ENCODE measurements at places on chromosomes 5 and 9.

GRCh38 chr9:91176426-91176825, 185.3 kb downstream of the AUH start:
- DNase-seq = no peak

- peak; percentile 96 for DNase-seq
Measured at GRCh38 chr9:37119907-37120842, at the start of gene ZCCHC7. ZCCHC7 (plus strand) TSS chr9:37120574.

DNA sequence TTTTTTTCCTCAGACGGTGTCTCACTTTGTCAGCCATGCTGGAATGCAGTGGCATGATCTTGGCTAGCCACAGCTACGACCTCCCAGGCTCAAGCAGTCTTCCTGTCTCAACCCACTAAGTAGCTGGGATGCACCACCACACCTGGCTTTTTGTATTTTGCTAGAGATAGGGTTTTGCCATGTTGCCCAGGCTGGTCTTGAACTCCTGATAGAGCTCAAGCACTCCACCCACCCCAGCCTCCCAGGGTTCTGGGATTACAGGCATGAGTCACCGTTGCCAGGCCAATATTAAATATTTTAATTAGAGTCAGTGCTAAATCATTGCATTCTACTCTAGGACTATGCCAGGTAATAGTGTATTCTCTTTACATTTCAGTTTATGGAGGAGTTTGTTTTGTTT, 41.5 kb downstream of the UBE2R2 start:
- DNase-seq = peak; percentile 22

DNA sequence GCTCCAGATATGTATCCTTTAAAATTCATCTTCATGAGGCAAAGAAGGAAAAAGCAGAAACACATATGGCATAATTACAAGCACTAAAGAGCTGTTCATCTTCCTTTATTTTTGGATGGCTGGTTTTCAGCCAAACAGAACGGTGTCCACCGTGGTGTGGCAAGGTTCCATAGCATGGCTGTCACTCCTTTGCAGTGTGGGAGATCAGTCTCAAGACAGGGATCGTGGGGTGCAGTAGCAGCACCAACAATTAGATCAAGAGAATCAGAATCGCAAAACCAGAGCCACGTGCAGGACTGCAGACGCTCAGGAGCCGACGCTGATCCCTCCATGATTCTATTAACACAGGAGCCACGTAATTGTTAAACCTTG, 79.5 kb downstream of the SEMA4D start:
- no peak for DNase-seq

DNA sequence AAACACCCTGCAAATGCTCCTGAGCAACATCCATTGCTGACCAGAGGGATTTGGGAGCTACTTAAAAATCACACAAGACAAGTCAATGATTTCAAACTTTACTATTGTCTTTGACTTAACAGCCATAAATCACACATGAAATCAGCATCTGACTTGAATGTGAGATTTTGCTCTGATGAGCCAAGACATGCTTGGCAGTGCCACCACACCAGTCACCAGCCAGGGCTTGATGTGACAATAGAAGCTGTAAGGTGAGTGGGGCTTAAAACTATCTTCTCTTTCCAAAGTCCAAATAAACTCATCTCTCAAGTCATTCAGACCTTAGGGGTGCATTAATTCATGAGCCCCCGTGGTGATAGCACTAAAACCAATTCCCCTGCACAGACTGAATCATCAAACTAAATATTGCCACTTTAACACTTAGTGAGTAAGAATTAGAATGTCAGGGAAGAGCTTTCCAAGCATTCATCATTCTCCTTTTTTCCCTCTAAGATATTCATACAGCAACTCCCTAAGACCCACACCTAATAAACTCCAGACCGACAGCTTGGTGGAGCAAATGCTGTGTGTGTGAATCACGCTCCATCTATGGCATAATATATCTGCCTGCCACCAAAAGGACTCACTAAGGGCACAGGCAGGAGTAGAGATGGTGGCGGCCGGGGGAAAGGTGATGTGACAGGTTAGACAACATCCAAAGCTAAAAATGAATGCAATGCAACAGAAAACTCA, 119.4 kb downstream of the SPOCK1 start:
- peak; percentile 35 for DNase-seq

DNA sequence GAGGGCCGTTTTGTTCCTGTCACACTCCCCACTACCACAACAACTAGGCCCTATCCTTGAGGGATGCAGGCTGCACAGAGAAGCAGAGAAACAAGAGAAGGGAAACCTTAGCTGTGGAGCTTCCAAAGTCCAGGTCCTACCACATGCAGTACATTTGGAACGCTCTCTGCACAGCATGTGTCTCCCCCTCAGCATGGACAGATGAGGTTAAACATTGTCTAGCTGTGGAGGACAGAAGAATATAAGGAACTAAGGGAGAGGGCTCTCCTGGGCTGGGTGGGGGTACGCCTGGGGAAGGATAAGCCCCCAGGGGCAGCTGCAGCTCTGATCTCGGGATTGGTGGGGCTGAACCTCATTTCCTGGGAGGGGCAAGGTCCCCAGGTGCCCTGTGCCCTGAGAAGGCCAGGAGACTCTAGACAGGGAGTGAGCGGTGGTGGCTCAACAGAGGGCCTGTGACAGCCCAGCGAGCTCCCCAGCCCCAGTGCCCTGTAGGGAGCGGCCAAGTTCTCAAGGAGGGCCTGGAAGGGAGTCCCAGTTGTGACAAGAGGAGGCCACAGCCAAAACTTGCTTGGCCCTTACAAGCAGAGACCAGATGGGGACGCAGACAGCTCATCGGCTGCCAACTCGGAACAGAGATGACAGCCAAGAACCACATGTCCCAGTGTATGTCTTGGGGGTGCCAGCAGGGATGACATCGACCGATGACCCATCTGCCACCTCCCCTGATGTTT, 30.1 kb downstream of the TSPAN17 start:
- no peak for DNase-seq

GRCh38 chr5:80607832-80608231, 37.8 kb upstream of the ANKRD34B start:
- DNase-seq = no peak

DNA sequence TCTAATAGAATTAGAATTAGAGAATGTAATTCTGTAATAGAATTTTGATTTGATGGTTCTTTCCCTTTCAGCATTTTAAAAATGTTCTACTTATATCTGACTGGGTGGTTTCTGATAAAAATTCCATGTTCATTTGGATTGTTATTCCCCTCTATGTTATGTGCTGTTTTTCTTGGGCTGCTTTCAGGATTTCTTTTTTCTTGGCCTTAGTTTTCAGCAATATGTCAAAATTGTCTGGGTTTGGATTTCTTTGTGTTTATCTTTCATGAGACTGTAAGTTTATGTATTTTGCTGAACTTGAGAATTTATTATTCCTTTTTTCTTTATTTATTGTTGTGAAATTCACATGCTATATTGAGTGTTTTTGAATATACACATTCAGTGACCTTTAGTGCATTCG, 189.1 kb downstream of the RANBP17 start:
- peak; percentile 18 for DNase-seq

DNA sequence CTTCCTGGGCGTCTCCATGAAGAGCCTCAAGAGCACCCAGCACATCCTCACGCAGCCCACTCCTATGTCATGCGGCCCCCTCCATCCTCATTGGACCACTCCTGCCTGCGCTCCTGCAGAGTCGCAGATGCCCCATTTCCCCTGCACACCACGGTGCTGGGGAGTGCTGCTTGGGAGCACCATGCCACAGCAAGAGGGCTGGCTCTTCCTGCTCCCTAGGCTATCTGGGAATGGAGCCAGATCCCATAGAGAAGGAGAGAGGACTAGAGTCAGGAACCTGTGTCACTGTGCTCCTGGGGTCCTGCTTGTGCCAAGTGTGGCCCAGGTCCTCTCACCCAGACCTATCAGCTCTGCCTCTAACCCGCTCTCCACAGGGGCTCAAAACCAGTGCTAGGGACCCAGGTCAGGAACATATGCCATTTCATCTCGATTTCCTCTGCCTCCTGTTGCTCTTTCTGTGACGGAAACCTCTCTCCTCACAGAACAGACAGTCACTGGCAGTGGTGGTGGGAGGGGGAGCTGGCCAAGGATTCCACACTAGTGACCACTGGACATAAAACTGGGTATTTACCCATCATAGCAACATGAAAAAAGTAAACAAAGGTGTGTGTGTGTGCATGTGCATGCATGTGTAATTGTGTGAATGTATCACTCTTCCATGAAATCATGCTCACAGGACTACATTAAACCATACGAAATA, 178.4 kb downstream of the TTLL11 start:
- no peak for DNase-seq

GRCh38 chr5:111730659-111731382, 26.2 kb downstream of the NREP start:
- DNase-seq = no peak

DNA sequence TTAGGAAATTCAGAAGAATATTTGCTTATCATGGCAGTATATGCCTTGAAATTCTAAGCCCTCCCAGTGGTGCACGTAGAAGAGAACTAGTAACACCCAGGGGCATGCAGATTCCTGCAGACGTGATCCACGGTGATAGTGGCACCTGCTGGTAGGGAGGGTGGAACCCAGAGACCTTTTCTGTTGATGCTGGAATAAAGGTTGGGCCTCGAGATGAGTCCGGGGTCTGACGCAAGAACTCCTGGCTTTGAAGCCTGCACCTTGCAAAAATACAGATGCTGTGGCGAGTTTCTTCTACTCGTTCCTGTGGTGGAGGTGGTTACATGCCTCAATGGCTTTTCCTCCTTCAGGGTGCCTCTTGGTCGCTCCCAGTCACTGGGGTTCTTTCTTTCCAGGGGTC, 39.5 kb upstream of the PHF2 start:
- DNase-seq = no peak

DNA sequence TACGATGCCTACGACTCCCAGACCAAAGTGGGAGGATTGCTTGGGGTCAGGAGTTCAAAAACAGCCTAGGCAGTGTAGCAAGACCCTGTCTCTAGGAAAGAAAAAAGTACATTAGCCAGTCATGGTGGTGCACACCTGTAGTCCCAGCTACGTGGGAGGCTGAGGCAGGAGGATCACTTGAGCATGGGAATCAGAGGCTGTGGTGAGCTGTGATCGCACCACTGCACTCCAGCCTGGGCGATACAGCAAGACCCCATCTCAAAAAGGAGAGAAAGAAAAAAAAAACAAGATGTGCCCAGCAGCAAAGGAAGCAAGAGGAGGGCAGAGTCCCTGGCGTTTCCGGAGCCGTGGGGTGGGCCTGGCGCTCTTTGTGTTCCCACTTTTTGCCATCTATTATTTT, 79.4 kb upstream of the CACNA1B start:
- DNase-seq = no peak

- peak; percentile 89 for DNase-seq
Measured at GRCh38 chr9:121360601-121361374, 9.3 kb downstream of the STOM start.

DNA sequence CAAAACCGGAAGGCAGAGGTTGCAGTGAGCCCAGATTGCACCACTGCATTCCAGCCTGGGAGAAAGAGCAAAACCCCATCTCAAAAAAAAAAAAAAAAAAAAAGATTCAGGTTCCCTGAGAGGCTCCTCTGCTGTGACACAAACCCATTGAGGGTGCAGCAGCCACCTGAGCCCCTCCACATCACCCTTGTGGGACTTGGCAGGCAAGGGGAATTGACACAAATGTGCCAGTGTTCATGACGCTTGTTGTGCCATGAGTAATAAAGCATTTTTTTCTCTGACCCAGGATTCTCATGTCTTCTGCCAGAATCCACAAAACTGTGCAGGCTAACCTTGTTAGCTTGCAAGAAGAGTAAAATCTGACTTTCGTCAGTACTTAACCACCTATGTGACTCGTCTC, 149.6 kb downstream of the TTC39B start:
- DNase-seq = no peak
